ENCODE measurements at places on chromosomes 6 and 20. TPM values are rescaled to one million over a fixed set of nuclear protein-coding genes. Genes with fewer than 3 reads are reported as not detected.

The VGLL2 gene
- not detected for total RNA-seq

The NOX3 gene
- total RNA-seq: not detected

The HDGFL1 gene
- total RNA-seq: not detected

The TMEM14B gene
- 82.0 TPM for total RNA-seq

The UBD gene
- total RNA-seq: 0.09 TPM

The PRND gene
- not detected for total RNA-seq

The TFAP2B gene
- not detected for total RNA-seq
